ENCODE measurements at places on chromosomes 4 and X.

- no peak for DNase-seq
Measured at GRCh38 chr4:90317785-90318184, 190.6 kb downstream of the CCSER1 start.

DNA sequence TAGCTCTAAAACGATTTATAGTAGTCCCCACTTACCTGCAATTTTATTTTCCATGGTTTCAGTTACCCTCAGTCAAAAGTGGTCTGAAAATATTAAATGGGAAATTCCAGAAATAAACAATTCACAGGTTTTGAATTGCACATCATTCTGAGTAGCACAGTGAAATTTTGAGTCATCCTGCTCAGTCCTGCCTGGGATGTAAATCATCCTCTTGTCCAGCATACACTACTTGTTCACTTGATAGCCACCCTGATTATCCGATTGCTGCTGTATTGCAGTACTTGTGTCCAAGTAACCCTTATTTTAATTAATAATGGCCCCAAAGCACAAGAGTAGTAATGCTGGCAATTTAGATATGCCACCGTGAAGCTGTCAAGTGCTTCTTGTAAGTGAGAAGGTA, 23.5 kb upstream of the BDH2 start:
- DNase-seq, result no peak

- no peak for DNase-seq
Measured at GRCh38 chr4:153232768-153233167, 28.5 kb downstream of the TRIM2 start.

DNA sequence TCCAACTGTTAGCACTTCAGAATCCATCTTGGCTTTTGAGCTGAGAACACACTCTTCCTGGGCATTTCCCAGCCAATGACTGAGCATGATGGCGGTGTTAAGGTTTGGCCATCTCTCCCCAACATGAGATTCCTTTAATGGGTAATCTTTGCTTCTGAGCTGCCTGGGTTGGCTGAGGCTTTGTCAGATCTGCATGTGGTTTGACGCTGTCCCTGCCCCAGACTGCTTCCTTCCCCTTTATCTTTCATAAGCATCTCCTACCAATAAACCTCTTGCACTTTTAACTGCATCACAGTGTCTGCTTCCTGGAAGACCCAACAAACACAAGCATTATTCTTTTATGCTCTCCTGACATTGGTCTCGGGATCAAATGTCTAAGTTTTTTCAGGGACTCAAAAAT, 31.5 kb upstream of the DIPK2B start:
- no peak for DNase-seq

GRCh38 chr4:124202099-124202498, 510.4 kb downstream of the ANKRD50 start:
- no peak for DNase-seq

Measured in GM18507 (cell line).